ENCODE measurements at places on chromosomes 12 and 14.

GRCh38 chr12:16282978-16283377, 5.5 kb upstream of the SLC15A5 start:
- DNase-seq: no peak

- DNase-seq: no peak
Measured at GRCh38 chr14:67514650-67515385, 18.3 kb upstream of the PLEKHH1 start.

GRCh38 chr14:66070542-66071319, 415.4 kb upstream of the CCDC196 start:
- DNase-seq: peak; percentile 38

- no peak for DNase-seq
Measured at GRCh38 chr12:53785161-53785560, 33.4 kb upstream of the CISTR start.

GRCh38 chr14:93765155-93765554, 23.1 kb downstream of the PRIMA1 start:
- no peak for DNase-seq

GRCh38 chr12:122560138-122560537, 33.1 kb downstream of the KNTC1 start:
- no peak for DNase-seq

DNA sequence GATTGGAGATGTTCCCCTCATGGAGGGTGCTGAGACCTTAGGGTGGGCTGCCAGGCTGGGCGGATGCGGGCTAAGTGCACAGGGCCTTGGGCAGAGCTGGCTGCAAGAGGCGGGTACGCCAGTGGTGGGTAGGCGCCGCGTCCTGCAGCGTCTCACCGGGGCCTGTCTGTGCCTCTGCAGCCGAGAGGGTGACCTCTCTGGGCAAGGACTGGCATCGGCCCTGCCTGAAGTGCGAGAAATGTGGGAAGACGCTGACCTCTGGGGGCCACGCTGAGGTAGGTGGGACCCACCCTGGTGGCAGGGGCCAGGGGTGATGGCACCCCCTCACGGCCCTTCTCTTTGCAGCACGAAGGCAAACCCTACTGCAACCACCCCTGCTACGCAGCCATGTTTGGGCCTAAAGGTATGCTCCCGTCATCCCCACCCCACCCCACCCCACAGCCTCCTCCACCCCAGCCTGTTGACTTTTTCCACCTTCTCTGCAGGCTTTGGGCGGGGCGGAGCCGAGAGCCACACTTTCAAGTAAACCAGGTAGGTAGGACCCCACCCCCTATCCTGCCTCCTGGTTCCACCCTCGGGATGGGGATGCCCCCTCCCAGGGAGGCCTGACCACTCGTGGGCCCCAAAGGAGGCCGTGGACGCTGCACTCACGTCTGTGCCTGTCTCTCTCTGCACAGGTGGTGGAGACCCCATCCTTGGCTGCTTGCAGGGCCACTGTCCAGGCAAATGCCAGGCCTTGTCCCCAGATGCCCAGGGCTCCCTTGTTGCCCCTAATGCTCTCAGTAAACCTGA, 1.5 kb downstream of the CRIP1 start:
- no peak for DNase-seq

DNA sequence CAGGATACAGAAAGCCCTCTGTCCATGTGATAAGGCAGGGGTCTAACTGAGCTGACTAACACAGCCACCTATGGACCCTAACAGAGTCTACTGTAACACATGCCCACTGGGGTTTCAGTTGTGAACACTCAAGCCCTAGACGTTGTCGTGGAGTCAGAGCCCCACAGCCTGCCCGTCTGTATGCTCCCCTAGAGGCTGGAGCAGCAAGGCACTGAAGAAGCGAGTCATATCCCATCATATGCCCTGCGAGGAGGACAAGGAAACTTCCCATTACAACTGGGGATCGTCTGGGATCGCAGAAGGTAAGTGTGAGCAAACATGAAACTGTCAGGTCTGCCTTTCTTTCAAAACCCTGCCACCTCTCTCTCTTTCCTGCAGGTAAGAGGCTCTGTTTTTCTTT, 138.1 kb downstream of the GPR65 start:
- DNase-seq: no peak

DNA sequence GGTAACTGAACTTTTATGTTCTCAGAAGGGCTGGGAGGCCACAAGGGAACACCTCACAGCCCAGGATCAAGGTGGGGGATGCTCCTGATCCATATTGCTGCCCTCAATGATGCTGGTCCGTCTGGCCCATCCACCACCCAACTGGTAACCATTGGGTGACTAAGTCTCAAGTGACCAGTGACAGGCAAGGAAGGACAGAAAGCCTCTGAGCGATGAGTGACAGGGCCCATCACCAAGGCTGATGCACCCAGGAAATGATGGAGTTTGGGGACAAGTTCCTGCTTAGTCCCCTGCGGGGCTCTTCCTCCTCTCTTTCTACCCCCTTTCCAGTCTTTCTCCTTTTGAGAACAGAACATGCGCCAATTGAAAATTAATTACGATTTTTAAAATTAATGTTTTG, 2.6 kb upstream of the MMP19 start:
- no peak for DNase-seq

- no peak for DNase-seq
Measured at GRCh38 chr12:117476341-117476740, 114.9 kb upstream of the NOS1 start.

DNA sequence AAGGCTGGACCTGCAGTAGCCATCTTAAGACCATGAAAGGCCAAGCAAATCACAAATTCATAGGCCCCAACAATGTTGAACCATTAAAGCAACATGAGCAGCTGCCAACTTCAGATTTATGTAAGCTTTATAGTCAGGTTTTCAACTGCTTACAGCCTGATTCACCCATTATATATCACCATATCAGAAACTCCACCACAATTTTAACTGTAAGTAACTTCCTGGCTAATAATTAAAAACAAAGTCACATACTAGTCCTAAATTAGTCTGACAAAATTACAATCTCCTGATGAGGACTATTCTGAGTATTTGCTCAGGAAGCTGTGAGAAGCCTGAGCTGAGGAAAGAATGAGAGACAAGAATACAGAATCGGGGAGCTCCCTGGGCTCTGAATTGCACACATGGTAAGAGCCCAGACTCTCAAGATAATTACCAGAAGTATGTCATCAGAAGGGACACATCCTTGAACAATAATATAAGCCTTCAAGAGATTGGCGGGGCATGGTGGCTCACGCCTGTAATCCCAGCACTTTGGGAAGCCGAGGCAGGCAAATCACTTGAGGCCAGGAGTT, 55.1 kb downstream of the NUMB start:
- DNase-seq: no peak

GRCh38 chr14:100857923-100858837, 32.3 kb downstream of the MEG3 start:
- no peak for DNase-seq

- no peak for DNase-seq
Measured at GRCh38 chr12:6866920-6867412, 365 bp upstream of the TPI1 start.

GRCh38 chr14:92033906-92034687, 5.8 kb downstream of the TRIP11 start:
- DNase-seq: no peak

- DNase-seq: no peak
Measured at GRCh38 chr14:98161356-98161755, 1110.6 kb downstream of the BCL11B start.

DNA sequence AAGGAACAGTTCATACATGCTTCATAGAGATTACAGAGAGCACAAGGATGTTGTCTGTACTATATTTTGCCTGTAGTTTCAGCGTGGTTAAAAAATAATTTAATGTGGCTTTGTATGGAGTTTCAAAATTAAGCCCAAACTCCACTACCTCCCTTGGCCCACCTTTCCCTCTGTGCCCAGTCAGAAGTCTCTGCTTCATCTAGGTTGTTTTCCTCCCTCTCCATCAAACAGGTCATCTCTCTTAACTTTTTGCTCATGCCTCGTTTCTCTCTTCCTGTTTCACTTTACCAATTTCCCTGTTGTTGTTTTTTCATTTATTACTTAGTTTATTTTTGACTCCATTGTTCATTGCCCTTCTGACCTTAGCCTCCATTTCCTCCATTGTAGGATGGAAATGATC, 94.9 kb upstream of the NEDD1 start:
- DNase-seq: no peak

GRCh38 chr12:26564391-26564790, 268.6 kb downstream of the ITPR2 start:
- no peak for DNase-seq

- no peak for DNase-seq
Measured at GRCh38 chr12:103482365-103482764, 13.4 kb downstream of the C12orf42 start.

- no peak for DNase-seq
Measured at GRCh38 chr12:1510056-1510812, 84.1 kb downstream of the FBXL14 start.

DNA sequence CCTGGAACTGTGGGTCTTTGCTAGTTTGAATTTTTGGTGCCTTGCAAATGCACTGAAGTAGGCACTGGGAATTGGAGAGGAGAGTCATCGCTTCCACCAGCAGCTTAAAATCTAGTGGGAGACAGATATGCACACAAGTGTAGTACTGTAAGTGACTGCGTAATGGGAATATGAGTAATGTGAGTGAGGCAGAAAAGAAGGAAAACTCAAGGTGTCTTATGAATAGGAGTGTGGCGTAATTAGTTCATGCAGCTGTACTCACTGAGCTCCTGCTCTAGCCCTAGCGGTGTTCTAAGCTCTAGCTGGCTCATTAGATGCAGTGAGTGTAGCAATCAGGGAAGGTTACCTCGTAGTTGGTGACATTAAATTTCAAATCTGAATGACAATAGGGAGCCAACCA, 2.8 kb downstream of the TCP11L2 start:
- DNase-seq: no peak

GRCh38 chr12:131716282-131716681, 5.4 kb downstream of the SFSWAP start:
- no peak for DNase-seq

DNA sequence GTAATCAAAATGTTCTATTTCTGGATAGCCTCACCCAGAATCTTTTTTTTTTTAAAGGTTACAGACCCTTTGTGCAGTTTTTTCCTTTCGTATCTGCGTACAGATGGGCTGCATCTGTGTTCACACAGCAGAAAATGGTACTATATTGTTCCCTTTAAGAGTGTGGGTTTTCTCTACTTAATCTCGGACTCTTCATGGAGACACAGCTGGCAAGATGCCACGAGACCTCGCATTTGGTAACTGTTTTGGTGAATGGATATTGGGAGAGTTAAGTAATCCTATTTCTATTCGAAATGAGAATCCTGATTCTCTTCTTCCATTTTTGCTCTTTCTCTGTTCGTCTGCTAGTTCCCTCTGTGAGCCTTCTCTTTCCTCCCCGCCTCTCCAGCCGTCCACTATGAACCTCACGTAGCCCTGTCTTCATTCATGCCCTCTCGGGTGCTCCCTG, 85.7 kb downstream of the SAMD4A start:
- no peak for DNase-seq

DNA sequence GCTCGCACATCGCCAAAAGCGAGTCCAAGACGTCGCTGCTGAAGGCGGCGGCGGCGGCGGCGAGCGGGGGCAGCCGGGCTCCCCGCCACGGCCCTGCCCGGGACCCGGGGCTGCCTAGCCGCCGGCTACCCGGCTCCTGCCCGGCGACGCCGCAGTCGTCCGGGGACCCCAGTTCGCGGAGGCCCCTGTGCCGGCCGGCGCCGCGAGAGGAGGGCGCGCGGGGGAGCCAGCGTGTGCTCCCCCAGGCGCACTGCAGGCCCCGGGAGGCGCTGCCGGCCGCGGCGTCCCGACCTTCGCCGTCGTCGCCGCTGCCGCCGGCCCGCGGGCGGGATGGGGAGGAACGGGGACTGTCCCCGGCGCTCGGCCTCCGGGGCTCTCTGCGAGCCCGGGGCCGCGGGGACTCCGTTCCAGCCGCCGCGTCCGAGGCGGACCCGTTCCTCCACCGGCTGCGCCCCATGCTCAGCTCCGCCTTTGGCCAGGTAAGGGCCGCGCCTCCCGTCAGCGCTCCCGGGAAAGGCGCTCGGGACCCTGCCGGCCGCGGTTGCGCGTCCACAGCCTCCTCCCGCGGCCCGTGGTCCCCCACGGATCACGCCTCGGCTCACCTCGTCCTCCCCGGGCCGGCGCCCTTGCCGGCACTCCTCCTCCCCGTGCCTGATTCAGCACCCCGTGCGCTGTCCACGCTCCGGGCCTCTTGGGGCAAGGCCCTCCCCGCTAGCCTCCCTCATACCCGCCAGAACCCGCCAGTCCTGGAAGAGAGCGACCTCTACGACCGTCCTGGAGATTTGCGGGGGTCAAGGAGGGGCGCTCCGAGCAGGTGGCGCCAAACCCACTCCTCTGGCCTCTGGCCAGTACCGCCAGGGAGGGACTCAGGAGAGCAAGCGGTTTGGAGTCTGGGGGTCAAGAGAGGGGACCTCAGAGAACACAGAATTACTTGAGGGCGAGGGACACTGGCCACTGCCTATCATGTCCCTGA, 721 bp downstream of the CABP1 start:
- DNase-seq: peak; percentile 65

DNA sequence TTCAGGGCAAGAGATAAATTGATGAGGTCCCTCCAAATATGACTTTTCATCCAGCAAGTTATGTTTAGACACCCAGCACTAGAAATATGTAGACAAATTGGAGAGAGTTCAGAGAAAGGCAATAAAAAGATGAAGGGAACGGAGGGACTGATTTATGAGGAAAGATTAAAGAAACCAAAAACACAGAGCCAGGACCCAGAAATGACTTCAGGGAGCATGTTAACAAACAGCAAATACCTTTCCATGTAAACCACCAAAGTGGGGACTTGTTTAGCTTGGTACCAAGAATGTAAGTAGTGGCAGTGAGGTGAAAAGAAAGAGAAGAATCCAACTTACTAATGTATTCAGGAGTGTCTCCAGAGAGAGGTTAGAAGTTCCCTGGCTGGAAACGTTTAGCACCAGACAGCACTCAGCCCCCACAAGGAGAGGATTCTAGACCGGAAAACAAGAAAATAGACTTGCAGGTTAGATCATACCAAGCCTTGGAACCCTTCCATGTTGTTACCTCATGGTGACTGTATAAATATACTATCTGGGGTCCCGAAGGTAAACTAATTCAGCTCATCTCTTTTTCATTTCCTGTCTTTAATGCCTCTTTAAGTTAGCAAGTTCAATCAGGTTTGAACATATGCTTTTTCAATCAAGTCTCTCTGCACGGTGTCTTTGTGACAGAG, 79.2 kb downstream of the TBC1D30 start:
- no peak for DNase-seq

DNA sequence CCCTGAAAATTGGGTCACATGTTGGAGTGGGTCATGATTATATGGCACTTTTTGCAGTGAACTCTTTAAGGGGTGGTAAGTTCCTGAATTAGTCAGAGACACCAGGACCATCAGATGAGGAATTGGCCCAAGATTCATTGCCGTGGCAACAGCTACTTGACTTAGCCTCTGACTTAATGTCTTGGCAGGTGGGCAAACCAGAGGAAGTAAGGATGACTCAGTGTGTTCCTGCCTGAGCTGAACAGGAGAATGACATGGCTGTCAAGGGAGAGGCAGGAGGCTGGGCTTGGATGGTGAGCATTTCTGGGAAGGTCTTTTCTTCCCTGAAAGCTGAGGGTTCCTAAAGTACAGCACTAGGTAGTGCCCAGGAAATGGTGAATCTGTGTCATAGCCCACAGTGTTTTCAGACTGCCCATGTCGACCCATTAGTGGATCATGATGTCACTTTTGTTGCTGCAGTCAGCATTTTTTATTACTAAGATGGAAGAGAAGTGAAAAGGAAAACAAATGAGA, 170.1 kb upstream of the PWP1 start:
- DNase-seq: no peak
